Activated CD4-positive, alpha-beta T cell treated with anti-CD3 and anti-CD28 coated beads, Interleukin-2, amount 50 U/mL, for 1 hour (primary cell): ENCODE measurements at places on chromosomes 4 and X.

DNA sequence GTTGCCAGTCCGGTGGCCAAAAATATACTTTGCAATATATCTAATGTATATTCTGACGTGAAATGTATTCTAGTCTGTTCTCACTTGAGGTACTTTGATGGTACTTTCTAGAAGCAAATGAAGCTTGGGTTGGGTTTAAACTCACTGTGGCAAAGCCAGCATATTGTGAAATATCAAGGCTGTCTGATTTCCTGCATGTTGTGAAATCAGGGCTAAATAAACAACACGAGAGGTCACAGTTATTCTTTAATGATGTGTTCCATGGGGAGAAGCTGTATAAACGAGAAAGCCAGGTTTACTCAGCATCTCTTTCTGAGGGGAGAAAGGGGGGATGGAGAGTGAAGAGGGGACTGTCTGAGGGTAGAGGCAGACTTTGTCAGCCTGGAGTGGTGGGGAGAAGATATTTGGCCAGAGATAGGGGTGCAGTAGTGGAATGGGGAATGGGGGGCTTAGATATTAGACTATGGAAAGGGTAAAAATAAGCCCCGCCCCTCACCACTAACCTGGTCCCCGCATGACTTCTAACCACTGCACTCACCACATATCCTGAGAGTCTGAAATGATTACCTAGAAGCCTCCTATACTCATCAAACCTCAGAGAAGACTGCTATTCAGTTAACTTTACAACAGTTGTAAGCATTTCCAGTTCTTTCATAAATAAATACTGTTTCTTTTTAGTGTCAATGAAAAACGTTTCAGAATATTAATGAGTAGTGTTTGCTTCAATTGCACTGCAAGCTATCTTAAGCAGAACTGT, 5.9 kb upstream of the SCARB2 start:
- DNase-seq: no peak

DNA sequence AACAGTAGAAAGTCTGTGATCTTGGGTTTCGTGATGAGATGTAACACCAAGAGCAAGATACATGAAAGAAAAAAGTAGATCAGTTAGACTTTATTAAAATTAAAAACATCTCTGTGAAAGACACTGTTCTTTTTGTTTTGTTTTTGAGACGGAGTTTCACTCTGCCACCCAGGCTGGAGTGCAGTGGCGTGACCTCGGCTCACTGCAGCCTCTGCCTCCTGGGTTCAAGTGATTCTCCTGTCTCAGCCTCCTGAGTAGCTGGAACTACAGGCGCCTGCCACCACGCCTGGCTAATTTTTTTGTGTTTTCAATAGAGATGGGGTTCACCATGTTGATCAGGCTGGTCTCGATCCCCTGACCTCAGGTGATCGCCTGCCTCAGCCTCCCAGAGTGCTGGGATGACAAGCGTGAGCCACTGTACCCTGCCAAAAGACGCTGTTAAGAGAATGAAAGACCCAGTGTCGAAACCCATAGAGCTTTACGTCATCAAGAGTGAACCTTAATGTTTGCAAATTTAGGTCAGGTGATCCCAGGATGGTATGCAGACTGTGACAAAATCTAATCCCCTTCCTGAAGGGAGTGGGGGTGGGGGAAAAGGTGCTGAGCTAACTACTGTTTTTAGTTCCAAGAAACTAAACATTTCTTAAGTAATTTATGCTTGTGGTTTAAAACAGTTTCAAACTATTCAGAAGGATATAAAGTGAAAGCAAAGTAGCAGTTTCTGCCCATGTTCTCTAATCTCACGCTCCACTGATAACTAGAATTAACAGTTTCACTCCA, 8.0 kb downstream of the OFD1 start:
- DNase-seq: peak; percentile 20

- DNase-seq: no peak
Measured at GRCh38 chr4:21915761-21916160, 32.8 kb downstream of the KCNIP4 start.

DNA sequence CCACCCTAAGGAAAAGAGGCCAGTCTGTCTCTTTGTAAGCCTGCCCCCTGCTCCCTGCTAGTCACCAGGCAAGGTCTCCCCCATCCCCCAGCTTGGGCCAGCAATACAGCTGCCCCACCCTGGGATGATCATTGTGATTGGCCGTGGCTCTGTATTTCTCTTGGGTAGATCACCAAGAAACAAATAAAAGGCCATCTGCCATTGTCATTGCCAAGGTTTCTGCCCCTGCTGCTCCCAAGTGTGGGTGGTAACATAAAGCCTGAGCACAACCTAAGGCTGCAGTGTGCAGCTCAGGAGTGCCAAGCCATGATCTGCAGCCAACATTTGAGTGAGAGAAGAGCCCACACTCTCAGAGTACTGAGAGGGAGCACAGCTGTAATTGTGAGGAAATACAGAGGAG, 241.0 kb upstream of the POF1B start:
- no peak for DNase-seq

DNA sequence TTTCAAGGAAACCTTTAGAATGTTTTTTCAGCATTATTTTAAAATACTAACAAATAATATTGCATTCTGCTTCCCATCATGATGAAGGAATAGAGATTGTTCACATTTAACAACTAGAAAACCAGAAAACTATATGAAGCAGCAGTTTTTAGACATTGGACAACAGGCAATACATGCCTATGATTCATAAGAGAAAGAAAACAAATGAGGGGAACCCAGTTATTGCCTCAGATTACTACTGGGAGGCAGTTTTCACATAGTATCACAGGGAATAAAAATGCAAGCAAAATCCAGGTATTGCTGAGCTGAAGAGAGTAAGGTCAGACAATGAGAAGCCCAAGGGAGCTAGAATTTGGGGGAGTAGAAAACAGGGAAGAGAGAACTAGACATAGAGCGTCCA, 373.6 kb downstream of the MAPK10 start:
- DNase-seq: no peak

DNA sequence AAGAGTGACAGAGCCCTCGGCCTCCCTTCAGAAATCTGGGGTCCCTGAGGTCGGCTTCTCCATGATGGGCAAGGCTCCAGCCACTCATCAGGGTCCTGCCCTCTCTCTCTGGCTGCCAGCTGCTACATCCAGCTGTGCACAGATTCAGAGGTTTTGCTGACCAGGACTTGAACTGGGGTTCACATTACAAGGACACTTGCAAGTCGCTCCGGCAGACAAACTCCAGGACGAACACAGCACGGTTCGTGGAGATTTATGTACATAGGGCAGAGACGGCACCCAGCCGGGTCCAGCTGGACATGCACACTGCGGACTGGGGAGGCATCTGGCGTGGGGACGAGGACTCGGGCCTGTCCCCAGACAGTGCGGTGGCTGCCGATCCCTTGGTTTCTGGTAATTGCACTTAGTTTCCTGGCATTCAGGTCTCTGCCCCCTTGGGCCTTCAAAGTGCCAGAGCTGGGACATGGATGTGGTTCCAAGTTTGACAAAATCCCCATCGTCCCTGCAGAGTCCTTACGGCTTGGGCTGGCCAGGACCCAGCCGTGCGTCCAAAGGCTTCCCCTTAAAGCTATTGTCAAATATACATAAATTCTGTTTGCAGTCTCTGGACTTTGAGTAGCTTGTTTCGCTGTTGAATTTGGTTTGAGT, 6.2 kb upstream of the C4orf50 start:
- no peak for DNase-seq

DNA sequence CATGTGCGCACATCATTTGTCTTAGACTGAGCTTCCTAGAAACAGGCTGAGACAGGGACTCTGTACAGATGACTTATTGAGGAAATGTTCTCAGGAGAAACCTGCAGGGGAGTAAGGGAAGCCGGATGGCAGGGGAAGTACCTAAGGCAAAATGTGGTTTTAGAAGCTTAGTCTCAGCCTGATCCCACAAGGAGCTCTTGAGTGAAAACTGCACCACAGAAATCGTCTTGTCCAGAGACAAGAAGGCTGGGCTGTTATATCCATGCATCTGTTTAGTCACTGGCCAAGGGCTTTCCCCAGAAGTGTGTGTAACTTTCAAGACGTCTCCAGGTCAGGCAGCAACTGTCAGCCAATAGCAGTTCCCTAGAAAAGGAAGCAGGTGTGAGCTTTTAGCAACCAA, 86.0 kb downstream of the FUNDC1 start:
- DNase-seq: no peak

GRCh38 chr4:154612472-154613414, at the start of gene FGG:
TSS of gene FGG (minus strand) at chr4:154612656. CDS start at chr4:154612609, 47 bp downstream.
- DNase-seq: no peak

GRCh38 chr4:184891816-184892397, 66.1 kb upstream of the ACSL1 start:
- no peak for DNase-seq

DNA sequence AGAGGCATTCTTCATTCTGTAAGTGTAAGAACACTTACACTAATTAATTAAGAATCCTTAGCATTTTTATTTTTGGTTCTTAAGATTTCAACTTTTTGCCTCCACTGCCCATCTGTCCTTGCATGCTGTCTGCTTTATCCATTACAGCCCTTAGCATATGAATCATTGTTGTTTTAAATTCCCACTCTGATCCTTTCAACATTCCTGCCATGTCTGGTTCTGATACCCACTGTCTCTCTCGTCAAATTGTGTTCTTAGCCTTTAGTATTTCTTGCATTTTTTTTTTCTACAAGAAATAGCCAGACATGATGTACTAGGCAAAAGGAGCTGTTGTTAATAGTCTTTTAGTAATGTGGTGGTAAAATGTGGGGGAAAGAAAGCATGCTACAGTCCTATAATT, 1360.0 kb downstream of the TECRL start:
- no peak for DNase-seq

- no peak for DNase-seq
Measured at GRCh38 chr4:174119051-174119450, 164.4 kb downstream of the FBXO8 start.

DNA sequence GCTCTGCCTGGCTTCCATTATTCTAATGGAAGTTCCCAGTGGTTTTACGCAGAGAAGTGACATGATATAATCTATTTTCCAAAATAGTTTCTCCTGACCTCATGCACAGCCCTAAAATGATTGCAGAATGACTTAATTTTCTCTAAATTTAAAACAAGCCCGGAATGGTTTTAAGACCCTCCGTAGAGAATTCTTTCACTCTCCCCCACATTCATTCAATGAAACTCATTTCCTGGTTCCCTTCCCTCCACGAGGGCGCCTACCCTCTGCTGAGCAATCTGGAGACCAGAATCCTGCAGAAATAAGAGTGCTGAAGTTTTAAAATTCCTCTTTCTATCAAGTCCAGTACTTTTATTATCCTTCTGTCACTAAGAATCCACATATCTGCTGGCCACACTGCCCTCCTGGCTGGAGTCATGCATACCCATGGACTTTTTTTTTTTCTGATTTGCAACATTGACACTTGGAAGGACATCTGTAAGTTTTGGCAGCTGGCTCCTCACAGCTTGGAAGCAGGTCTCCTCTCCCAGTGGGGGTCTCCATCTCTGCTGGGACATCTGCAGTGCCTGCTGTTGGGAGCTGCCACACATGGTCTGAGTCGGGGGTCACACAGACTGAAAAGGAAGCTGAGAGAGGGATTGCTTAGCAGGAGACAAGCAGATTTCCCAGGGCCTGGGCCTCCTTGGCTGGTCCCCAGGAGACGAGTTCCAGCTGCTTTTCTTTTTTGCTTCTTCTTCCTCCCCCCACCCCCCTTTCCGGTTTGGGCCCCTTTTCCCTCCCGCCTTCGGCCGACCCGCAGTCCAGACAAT, 86.1 kb downstream of the SOWAHB start:
- no peak for DNase-seq

GRCh38 chr4:72390409-72390808, 178.6 kb downstream of the ADAMTS3 start:
- DNase-seq: no peak

GRCh38 chr4:187558391-187558790, 437.2 kb upstream of the ZFP42 start:
- no peak for DNase-seq

DNA sequence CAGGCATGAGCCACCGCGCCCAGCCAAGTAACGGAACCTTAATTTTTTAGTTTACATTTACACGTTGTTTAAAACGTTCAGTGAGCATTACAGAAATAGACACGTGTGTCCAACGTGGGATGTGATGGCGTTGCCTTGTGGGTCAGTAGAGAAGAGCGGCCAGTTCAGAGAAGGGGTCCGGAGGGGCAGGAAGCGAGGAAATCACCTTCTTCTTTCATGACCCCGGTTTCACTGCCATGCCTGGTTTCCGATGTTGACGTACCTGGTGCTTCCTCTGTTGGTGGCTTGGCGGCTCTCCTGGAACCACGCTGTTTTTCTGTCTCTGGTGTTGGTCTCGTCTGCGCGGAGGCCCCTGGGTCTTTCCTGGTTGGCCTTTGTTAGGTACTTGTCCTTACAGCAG, 42.8 kb downstream of the PCGF3 start:
- no peak for DNase-seq

DNA sequence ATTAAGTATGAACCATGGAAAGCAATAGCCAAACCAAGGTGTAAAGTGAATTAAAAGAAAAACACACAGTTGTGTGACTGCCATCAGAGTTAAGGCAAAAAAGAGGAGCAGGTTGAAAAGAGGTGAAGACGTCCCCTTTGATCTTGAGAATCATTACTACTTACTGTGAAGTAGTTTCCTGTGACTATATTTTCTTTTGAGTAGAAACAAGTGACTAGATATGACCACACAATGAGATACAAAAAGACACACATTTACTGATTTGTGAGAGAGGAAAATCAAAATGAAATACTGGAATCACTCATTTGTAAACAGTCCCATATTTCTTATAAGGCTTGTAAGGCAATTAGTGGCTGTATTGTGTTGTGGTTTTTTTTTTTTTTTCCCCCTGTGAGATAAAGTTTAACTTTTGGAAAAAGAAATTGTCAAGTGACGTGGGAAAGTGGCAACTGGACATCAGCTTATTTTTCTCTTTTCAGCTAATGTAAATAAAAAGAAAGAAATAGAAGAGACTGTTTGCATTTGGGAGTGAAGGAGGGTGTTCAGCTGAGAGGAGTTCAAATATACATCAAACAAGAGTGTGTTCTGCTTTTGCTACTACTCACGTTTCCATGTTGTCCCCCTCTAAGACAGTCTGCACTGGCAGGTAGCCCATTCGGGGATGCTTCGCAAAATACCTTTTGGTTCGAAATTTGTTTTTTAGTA, 106.4 kb upstream of the FTHL17 start:
- DNase-seq: no peak

GRCh38 chr4:128847082-128847724, 37.7 kb downstream of the JADE1 start:
- no peak for DNase-seq

- DNase-seq: no peak
Measured at GRCh38 chrX:65598559-65599147, 64.1 kb upstream of the LAS1L start.

- DNase-seq: no peak
Measured at GRCh38 chrX:46703980-46704379, 54.9 kb downstream of the SLC9A7 start.

DNA sequence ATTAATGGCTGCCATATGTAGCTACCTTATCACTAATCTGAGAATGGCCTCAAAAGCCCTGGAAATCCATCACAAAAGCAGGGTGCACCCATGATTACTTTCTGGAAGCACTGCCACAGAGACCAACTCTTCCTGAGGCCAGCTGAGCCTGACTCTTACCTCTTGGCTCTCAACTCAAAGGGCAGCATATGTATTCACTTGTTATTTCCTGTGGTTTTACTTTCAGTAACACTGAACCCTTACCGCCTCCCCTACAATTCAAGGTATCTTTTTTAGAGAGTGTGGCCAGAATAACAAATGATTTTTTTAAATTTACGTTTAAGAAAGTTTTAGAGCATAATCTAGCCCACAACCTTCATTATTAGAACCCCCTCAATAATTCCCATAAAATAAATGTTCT, 434.9 kb downstream of the FSTL5 start:
- DNase-seq: no peak
